ENCODE measurements at places on chromosomes 7 and 10.

- DNase-seq = no peak
These were observed 49.9 kb downstream of the ARL4A start for GRCh38 chr7:12737373-12737772.

- no peak for DNase-seq
These were observed 1.6 kb downstream of the ATP6V0E2 start for GRCh38 chr7:149875396-149875795.

DNA sequence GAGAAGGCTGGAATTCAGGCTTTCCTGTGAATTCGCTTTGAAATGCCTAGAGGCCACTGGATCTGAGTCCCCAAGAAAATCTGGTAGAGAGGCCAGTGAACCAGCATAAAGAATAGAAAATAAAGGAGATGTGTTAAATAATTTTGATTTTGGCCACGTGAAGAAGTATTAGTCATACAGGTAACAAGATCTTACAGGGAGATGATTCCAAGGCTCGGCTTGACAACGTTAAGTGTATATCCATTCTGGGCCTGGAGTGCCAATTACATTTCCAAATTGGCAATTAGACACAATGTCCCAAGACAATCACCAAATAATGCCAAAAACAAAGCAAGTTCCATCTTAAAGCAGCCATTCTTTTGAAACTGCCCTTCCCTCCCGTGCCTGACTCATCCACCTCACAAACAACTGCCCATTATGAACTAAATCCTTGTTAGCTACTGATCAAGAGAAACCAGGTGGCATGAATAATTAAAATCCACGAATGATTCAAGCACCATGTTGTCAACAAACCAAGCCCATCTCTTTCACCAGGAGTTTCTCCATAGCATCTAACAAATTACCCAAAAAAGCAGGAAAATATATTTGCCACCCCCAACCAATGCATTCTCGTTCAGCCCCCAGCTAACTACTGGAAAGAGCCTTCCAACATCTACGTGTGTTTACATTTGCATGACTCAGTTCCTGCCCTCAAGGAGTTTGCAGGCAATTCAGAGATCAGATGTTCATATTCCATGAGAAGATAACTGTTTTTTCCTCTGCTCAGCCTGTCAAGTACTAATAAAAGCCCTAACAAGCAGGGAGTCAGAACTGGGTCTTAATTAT is 8.5 kb downstream of the KCNMA1 start:
- no peak for DNase-seq

DNA sequence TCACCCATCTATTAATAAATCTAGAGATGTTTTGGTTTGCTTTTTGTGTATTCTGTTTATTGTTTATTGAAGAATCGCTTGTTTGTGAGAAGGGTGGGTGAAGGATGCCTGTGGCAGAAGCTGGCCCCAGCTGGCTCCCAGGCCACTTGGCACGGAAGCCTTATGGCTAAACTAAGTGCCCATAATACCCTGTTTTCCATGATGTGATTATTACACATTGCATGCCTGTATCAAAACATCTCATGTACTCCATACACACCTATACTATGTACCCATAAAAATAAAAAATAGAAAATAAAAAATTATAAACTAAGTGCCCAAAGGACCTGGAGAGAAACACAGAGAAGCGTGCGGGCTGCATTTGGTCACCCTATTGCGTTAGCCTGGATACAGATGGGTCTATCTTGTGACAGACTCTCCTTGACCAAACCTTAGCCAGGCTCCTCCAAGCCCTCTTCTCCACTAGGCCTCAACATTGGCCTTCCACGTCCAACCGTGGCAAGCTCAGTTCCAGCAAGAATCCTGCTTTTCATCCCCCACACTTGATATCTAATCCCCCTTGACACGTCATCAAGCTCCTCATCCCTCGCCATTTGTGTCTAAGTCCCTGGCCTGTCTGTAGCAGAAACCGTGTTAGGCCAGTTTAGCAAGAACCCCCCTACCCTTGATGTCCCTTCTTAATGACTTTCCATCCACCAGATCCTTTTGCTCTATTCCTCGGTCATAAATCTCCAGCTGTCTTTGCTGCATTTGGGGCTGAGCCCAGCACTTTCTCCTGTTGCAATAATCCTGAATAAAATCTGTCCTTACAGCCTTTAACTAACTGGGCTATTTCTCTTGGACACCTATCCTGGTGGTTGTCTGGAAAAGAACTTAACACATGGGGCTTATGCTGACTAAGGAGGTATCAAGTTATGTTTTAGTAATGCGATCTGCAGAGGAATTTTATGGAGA is 245.2 kb downstream of the TNS3 start:
- no peak for DNase-seq

- no peak for DNase-seq
These were observed 23.3 kb downstream of the SEM1 start for GRCh38 chr7:96686305-96686704.

GRCh38 chr7:9083837-9084236 is 650.4 kb downstream of the NXPH1 start:
- DNase-seq = no peak
